ENCODE measurements at places on chromosomes 11 and 22.

- DNase-seq, result no peak
These were observed 43.1 kb upstream of the GCAT start for GRCh38 chr22:37764622-37765021.

DNA sequence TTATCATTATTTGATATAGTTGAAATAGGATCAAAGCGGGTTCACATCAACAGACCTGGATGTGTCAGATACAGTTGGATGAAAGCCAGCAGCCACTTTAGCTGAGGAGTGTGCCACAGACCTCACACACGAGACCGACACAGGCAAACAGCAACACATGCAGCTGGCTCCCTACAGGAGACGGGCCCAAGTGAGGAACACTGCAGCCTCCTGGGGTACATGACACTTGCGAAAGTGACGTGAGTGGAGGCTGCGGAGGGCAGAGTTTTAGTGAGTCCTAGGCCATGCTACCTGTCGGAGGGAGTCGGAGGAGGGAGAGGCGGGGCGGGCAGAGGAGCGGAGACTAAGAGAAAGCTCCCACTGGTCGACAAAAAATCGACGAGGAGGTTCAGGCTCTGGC lies 100.9 kb upstream of the BID start:
- no peak for DNase-seq

DNA sequence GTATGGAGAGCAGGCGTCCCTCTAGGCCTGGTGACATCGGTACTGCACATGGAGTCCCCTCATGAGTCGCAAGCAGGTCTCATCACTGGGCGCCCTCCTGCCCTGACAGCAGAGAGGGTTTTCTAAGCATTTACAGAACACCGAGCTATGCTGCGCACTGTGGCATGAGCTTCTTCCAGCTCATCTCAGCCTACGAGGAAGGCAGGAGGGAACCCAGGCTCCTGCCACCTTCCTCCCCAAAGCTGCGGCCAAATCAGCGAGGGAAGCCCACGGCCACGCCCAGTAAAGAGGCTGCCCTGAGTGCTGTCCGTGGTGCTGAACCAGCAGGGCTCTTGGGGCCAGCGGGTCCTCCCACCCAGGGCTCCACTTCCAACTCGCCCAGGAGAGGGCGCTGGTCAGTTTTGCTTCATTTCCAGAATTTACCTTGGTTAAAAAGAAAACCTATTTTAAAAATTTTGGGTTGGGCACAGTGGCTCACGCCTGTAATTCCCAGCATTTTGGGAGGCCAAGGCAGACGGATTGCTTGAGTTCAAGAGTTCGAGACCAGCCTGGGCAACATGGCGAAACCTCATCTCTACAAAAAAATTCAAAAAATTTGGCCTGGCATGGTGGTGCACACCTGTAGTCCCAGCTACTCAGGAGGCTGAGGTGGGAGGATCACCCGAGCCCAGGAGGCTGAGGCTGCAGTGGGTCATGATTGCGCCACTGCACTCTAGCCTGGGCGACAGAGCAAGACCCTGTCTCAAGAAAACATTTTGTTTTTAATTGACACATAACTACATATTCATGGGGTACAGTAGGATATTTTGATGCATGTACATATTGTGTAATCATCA lies 34.2 kb downstream of the PHF21B start:
- DNase-seq, result peak; percentile 14

GRCh38 chr11:106231591-106231990 lies 154.1 kb downstream of the AASDHPPT start:
- no peak for DNase-seq

DNA sequence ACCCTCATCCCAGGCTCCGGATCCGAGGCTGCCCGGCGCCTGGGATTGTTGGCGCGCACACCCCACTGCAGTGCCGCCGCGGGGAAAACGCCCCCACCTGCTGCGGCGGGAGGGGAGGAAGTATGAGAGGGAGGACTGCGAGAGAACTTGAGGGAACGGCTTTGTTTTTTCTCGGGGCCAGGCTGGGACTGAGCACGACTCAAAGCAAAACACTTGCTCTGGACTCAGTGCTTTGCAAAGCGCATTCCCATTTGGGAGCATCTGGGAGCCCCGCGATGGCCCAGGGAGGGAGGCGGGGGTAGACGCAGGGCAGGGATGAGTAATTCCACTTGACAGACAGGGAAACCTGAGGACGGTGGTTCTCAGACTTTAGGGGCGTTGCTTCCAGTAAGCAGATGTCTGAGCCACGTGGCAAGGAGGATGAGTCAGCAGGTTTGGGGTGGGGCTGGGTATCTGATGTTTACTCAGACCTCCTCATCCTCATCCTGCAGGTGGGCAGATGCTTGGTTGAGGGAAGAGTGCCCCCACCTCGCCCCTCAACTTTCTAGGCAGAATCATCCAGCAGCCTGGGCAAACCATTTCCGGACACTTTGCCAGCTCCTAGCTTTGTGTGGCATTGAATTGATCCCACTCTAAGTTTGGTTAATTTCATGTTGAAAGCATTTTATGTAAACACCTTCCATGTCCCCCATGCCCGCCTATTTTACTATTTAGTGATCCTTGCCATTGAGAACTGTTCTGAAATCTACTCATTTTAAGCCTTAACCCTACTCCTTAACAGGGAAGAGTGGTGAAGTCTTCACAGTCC lies 1.5 kb downstream of the MIAT start:
- peak; percentile 59 for DNase-seq

DNA sequence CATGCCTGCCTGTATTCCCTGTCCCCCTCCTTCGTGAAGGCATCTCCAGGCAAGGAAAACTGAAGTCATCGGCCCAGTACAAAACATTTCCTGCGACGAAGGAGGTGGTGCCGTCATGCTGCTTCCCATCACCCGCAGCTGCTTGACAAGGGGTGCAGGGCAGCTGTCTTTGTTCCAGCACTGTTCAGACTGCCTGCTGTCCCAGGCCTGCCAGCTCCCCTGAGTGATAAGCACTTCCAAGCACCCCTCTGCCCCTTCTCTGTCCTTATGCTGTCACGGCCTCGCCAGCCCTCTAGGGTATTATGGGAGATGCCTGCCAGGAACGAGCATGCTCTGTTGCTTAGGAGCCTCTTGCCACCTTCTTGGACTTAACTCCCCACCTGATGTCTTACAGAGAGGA lies 37.1 kb upstream of the BSX start:
- DNase-seq, result no peak

GRCh38 chr11:65116370-65117205 lies 913 bp downstream of the ZNHIT2 start:
- DNase-seq, result no peak

GRCh38 chr11:120923866-120924508 lies 99.9 kb upstream of the TBCEL start:
- no peak for DNase-seq

- no peak for DNase-seq
These were observed 48.7 kb downstream of the C11orf58 start for GRCh38 chr11:16787035-16787742.

GRCh38 chr11:124869331-124869730 lies 4.1 kb downstream of the ROBO3 start:
- DNase-seq, result no peak

DNA sequence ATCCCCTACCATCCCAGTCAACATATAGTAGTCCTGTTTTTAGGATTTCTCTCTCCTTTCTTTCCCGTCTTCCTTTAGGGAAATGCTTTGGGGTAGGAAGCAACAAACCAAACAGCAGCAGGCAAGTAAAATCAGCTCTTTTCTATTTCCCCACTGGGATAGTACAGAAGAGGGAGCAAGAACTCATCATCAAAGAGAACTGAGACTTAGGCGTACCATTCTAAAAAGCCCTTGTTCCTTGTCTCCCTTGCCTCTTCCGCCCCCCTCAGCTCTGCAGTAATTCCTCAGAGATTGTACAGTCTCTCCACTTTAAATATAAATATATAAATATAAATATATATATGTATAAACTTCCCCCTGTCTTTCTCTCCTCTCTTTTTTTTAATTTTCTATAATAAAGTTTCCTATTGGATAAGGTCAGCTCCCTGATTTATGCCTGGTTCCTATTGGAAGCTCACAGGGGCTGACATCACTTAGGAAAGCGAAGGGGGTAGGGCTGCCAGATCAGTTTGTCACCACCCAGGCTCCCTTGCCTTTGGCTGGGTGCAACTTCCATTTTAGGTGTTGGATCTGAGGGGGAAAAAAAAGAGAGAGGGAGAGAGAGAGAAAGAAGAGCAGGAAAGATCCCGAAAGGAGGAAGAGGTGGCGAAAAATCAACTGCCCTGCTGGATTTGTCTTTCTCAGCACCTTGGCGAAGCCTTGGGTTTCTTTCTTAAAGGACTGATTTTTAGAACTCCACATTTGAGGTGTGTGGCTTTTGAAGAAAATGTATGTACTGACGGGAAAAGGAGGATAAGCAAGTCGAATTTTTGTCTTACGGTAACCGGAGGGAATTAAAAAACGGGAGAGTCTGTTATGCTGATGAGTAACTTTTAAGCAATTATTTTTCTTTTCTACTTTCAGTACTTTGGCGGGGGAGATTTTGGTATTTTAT lies at the start of gene CTNND1:
TSS of gene CTNND1 (plus strand) at position 502 of the 934 bp plus-strand sequence. CDS start 29,677 bp downstream, outside the sequence.
- DNase-seq, result no peak

GRCh38 chr11:111879637-111879960 lies 258 bp downstream of the CFAP68 start:
- DNase-seq, result no peak

GRCh38 chr11:76616676-76617552 lies 53.6 kb downstream of the LRRC32 start:
- DNase-seq, result no peak

DNA sequence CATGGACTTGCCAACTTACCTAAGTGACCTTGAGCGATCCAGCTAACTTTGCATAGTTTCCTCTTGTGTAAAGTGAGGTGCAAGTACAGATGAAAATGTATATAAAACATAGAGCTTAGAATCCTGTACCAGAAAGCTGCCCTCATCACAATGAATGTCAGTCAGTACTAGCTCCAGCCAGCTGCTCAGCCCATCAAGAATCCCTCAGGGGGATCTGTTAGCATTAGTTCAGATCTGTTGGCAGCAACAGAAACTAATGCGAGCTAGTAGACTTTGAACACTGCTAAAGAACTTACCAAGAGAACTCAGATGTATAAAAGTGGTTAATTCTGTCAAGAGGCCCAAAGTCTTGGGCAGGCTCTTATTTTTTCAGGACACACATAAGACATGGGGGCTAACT lies 6.3 kb upstream of the C11orf91 start:
- DNase-seq, result no peak

DNA sequence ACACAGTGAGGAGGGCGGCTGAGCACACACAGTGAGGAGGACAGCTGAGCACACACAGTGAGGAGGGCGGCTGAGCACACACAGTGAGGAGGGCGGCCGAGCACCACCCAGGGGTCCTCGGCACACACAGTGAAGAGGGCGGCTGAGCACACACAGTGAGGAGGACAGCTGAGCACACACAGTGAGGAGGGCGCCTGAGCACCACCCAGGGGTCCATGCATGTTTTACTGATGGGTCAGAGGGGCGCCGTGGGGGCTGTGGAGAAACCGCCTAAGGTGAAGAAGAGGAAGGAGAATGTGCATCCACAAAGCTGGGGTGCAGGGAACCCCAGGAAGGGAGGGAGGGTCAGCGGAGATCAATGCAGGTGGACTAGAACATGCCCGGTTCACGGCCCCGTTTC lies 461.8 kb downstream of the BRD1 start:
- DNase-seq, result no peak

GRCh38 chr11:19982774-19983495 lies 177.3 kb downstream of the DBX1 start:
- no peak for DNase-seq

DNA sequence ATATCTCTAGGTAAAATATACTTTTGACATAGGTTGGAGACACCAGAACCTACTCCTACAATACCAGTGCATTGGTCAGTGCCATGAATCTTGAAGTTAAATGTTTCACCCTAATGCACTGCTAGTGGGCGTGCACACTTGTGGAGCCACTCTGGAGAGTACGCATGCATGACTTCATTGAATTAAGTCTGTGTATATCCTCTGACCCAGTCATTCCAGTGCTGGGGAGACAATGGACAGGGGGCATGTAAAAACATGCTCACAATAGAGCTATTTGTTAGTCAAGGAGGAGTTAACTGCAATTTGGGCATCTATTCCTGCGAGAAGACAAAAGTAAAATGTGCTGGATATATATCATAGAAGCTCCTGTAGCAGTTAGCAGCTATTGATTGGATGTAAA lies 335.4 kb upstream of the NCAM1 start:
- DNase-seq, result no peak

GRCh38 chr11:4975436-4975835 lies 19.2 kb upstream of the OR51L1 start:
- no peak for DNase-seq

GRCh38 chr22:22721681-22722354 lies 77.4 kb downstream of the GGTLC2 start:
- DNase-seq, result peak; percentile 78

DNA sequence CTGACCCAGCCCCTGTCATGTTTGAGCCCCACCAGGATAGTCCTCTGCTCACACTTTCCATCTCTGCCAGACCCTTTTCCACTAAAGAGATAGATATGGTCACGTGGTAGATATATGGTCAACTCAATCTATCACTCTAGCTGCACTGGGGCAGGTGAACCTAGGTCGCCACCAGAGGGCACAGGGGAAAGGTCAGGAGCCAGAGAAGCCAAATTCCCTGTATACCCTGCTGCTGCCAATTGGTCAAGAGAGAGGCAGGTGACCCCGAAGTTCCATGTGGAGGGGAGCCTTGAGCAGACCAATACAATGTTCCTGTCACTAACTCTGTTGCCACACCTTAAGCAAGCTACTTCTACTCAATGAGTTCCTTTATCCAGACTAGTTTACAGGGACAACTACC lies 101.1 kb upstream of the GALNT18 start:
- no peak for DNase-seq

DNA sequence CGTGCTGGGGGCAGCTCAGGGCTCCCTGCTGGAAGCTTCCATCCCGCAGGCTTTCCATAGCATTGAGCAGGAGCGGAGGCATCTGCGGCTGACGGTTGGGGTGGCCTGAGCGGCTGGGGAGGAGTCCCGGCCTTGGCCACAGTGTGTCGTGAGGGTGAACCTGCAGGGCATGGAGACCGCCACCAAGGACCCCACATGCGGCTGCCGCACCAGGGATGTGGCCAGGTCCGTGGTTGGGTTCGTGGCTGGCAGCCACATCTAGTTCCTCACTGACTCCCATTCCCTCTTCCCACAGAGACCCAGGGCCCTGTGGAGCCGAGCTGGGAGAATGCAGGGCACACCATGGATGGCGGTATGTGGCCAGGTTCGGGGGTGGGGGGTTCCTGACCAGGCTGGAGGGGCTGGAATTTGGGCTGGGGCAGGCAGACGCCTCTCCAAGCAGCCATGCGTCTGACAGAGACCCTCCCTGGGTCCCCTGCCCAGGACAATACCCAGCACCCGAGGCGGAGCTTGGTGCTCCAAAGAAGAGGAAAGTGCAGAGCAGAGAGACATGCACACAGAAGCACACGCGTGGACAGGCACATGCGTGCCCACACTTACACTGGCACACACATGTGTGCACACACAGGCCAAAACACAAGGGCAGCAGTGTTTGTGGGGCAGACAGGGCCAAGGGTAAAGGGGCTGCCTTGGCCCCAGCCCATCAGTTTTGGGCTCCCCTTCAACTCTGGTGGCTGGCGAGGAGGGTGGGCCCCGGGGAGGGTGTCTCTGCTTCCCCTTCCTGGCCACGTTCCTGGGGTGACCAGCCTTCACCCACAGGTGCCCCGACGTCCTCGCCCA lies 2.7 kb downstream of the MUC5B start:
- DNase-seq, result no peak

- DNase-seq, result no peak
These were observed 697.2 kb downstream of the ETS1 start for GRCh38 chr11:127890030-127890615.

GRCh38 chr11:37788141-37788877 lies 1190.3 kb upstream of the RAG2 start:
- no peak for DNase-seq

- no peak for DNase-seq
These were observed 34.1 kb upstream of the WNT7B start for GRCh38 chr22:46010951-46011626.

- no peak for DNase-seq
These were observed 2.6 kb upstream of the MMP10 start for GRCh38 chr11:102783016-102783415.

- no peak for DNase-seq
These were observed 9.8 kb upstream of the OR9I1 start for GRCh38 chr11:58135171-58135570.

Data from activated gamma-delta T cell treated with anti-CD3 and anti-CD28 coated beads, Interleukin-2, amount 50 U/mL, for 16 hours (primary cell).